ENCODE measurements at places on chromosomes 7 and 10. TPM values are rescaled to one million over a fixed set of nuclear protein-coding genes. Genes with fewer than 3 reads are reported as not detected.

Gene SFTPA1
- total RNA-seq: not detected

Gene TSPAN33
- 38.0 TPM for total RNA-seq

Gene GPR37
- 0.10 TPM for total RNA-seq

Gene PANK1
- 0.52 TPM for total RNA-seq

Gene PTPRZ1
- total RNA-seq: not detected

Gene COMTD1
- 6.5 TPM for total RNA-seq

Gene CNNM1
- total RNA-seq: 0.21 TPM

Gene NPY
- not detected for total RNA-seq

Gene NAT16
- total RNA-seq: not detected
